ENCODE measurements at places on chromosomes 16 and 17.

GRCh38 chr16:74582970-74583369 is 23.9 kb downstream of the GLG1 start:
- no peak overlapping the region for H3K4me3 ChIP-seq
- H3K4me1 ChIP-seq = peaks cover 44% of the 10 kb centered on the region
- no peaks in the 10 kb centered on the region for H3K36me3 ChIP-seq
- DNase-seq = no peak
- H3K27me3 ChIP-seq = no peaks in the 10 kb centered on the region

- no peaks in the 10 kb centered on the region for H3K36me3 ChIP-seq
- H3K27me3 ChIP-seq = no peaks in the 10 kb centered on the region
- no peak overlapping the region for H3K4me3 ChIP-seq
- DNase-seq = no peak
- H3K27ac ChIP-seq = no peak overlapping the region
Measured at GRCh38 chr16:9469512-9469911, 378.1 kb downstream of the HAPSTR1 start.

GRCh38 chr16:50741225-50741780 is 583 bp upstream of the CYLD start:
- DNase-seq = no peak
- no peaks in the 10 kb centered on the region for H3K27me3 ChIP-seq
- no peaks in the 10 kb centered on the region for H3K36me3 ChIP-seq
- H3K4me3 ChIP-seq = peak overlapping the region; percentile 96

- H3K4me1 ChIP-seq = peaks cover 20% of the 10 kb centered on the region
- H3K4me3 ChIP-seq = no peak overlapping the region
- no peaks in the 10 kb centered on the region for H3K36me3 ChIP-seq
- H3K27ac ChIP-seq = peak overlapping the region; percentile 89
Measured at GRCh38 chr16:57815987-57816745, 13.9 kb upstream of the KIFC3 start.

DNA sequence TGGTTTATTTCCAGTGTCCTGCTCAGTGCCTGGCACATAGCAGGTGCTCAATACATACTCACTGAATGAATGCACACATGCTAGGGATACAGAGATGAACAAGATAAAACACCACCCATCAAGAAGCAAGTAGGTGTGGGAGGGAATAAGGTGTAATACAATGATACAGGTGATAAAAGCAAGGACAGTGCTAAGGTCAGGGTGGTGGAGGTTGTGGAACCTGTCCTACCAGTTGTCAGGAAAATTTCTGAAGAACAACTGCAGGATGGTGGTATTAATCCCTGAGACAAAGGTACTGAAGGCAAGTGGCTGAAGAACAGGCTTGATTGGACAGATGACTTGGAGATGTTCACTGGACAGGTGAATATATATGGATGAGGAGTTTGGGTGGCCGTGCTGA is 1.8 kb downstream of the KNOP1 start:
- no peak overlapping the region for H3K4me3 ChIP-seq
- DNase-seq = no peak
- H3K27me3 ChIP-seq = no peaks in the 10 kb centered on the region
- no peaks in the 10 kb centered on the region for H3K36me3 ChIP-seq

- H3K4me3 ChIP-seq = no peak overlapping the region
- H3K36me3 ChIP-seq = no peaks in the 10 kb centered on the region
- DNase-seq = no peak
Measured at GRCh38 chr17:33447090-33447489, 154.0 kb upstream of the ASIC2 start.

DNA sequence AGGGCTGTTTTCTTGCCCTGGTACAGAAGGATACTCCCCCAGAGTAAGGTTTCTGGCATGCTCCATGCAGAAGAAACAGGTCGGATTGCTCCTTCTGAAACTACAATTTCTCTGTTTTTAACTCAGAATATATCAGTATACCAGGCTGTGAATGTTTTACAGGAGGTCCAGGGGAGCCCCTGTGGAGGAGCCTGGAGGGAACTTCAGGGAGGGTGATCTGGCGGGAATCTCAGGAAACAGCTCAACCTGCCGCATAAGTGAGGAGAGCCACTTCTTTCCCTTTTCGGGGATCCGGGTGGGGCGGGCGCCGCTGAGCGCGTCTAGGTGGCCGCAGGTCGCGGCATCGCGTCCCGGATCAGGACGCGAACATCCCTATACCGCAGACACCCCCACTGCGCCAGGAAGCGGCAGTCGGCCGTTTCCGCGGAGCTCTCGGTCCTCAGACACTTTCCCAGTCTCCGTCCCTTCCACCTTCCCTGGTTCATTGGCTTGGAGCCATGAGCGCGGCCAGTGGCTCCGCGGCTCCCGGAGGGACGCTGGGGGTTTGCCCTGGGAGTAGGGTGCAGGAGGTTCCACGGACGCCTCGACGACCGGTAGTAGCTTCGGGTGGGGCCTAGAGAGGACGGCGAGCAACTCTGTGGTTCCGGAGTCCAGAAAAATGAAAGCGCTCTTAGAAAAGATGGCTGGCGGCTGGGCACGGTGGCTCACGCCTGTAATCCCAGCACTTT is 3.1 kb upstream of the ZNF764 start:
- H3K4me3 ChIP-seq = peak overlapping the region; percentile 62
- peaks cover 27% of the 10 kb centered on the region for H3K4me1 ChIP-seq
- H3K36me3 ChIP-seq = no peaks in the 10 kb centered on the region
- peak overlapping the region; percentile 51 for H3K27ac ChIP-seq
- H3K27me3 ChIP-seq = no peaks in the 10 kb centered on the region

DNA sequence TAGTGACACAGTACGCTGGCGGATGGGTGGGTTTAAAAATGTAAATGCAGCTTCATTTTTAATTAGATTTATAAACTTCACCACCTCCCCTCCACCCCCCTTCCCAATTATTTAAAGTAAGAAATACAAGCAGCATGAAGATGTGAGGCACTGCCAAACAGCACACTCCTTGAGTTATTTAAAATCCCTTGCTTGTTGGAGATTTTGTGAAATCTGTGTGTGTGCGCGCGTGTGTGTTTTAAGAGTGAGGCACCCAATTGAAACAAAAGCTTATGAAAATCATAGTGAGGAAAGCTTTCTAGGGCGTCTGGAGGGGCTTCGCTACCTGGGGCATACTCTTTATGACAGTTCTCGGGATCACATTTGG is 219.6 kb upstream of the IRX3 start:
- H3K27me3 ChIP-seq = no peaks in the 10 kb centered on the region
- H3K27ac ChIP-seq = no peak overlapping the region
- no peak overlapping the region for H3K4me3 ChIP-seq
- no peaks in the 10 kb centered on the region for H3K36me3 ChIP-seq
- no peak for DNase-seq
- peaks cover 7% of the 10 kb centered on the region for H3K4me1 ChIP-seq

- peak overlapping the region; percentile 55 for H3K27ac ChIP-seq
- peaks cover 26% of the 10 kb centered on the region for H3K4me1 ChIP-seq
- H3K36me3 ChIP-seq = no peaks in the 10 kb centered on the region
Measured at GRCh38 chr17:64741038-64741641, 79.0 kb upstream of the SMURF2 start.

GRCh38 chr16:89087922-89088497 is 5.6 kb upstream of the ACSF3 start:
- no peak for DNase-seq
- H3K4me3 ChIP-seq = no peak overlapping the region
- peaks cover 2% of the 10 kb centered on the region for H3K4me1 ChIP-seq
- H3K27me3 ChIP-seq = no peaks in the 10 kb centered on the region
- no peak overlapping the region for H3K27ac ChIP-seq

DNA sequence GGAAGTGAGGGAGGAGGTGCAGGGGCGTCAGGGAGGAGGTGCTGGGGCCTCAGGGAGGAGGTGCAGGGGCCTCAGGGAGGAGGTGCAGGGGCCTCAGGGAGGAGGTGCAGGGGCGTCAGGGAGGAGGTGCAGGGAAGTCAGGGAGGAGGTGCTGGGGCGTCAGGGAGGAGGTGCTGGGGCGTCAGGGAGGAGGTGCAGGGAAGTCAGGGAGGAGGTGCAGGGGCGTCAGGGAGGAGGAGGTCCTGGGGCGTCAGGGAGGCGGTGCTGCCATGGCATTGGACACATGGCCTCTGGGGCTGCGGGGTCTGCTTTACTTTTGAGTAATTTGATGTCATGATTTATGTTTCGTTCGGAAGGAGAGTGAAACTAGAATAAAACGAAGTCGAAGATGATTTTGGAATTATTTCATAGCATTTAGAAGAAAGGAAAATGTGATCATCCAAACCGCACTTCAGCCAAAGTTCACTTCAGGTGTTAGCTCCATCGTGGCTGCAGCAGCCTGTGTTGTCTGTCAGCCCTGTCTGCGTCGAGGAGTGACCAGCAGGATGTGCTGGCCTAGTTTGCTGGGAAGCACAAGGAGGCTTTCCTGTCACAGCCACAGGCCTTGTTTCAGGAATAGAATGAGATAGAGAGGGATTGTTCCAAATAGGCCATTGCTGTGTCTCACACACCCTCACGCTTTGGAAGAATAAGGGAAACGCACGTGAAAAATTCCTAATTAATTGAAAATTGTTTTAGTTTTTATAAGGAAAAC is 42.8 kb downstream of the RAB11FIP3 start:
- peaks cover 18% of the 10 kb centered on the region for H3K4me1 ChIP-seq
- H3K27ac ChIP-seq = no peak overlapping the region
- H3K27me3 ChIP-seq = no peaks in the 10 kb centered on the region
- no peak for DNase-seq
- H3K4me3 ChIP-seq = no peak overlapping the region

DNA sequence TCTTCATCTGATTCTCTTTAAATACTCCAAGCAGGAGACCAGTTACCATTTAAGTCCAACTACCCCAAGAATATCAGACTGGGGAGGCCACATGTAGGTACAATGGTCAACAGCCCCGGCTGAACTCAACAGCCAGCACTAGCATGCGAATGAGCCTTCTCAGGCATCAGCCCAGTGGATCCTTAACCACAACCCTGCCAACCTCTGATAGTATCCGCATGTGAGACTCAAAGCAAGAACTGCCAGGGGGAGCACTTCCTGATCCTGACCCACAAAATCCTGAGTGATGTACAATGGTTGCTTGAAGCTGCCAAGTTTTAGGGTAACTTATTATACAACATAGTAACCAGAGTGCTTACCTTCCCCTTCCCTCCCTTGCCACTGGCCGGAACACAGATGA is 4.0 kb downstream of the PYY start:
- H3K4me3 ChIP-seq = no peak overlapping the region
- H3K27me3 ChIP-seq = peaks cover 4% of the 10 kb centered on the region
- H3K27ac ChIP-seq = no peak overlapping the region
- no peak for DNase-seq

DNA sequence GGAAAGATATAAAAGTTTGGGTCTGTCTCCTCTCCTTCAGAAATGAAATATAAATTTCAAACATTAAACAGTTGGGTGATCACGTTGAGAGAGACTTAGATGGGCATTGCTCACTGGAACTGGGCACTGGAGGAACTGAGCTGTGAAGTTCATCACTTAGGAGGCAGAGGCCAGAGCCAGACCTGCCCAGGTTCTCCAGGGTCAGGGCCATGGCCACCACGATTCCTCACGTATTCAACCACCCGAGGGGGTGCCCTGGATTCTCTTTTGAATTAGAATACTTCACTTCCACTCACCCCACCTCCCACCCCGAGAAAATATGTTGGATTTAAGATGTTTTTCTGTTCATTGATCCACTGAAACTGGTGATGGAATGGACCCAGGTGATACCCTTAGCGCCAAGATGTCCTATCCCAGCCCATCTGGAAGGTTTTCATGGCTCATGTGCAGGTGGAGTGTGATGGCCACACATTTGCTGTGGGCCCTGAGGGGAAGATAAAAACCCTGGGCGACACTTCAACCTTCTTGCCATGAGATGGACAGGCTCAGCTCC is 6.1 kb downstream of the PRR29 start:
- H3K27ac ChIP-seq = no peak overlapping the region
- peaks cover 30% of the 10 kb centered on the region for H3K4me1 ChIP-seq
- no peaks in the 10 kb centered on the region for H3K27me3 ChIP-seq
- H3K36me3 ChIP-seq = no peaks in the 10 kb centered on the region

DNA sequence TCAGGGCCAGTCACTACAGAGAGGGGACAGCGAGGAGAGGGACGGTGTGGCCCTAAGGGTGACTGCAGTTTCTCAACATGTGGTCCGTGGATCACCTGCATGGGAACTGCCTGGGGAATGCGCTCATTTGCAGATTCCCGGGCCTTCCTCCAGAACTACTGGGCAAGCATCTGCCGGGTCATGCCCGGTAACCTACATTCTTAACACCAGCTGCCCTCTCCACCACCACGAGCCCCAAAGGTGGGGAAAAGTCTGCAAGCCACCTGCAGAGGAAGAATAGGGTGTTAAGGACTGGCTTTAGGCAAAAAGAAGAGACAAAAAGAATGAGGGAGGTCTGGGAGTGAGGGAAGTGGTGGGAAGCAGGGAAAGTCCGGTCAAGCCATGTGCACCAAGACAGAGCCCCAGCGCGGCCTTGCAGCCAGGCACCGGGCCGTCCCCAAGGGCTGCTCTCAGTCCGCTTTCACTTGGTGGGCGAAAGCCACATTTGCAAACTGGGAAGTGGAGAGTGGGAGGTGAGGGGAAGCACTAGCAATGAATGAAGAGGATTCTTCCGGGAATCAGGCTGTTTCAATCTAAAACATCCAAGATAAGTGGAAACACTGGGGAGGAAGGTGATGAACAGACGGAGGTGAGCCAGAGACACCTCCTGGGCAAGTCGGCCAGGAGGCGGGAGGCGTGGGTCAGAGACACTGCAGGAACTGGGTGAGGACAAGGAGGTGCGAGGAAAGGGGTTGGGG is 70.3 kb downstream of the N4BP1 start:
- peaks cover 60% of the 10 kb centered on the region for H3K4me1 ChIP-seq
- DNase-seq = peak; percentile 85
- no peak overlapping the region for H3K4me3 ChIP-seq
- peak overlapping the region; percentile 85 for H3K27ac ChIP-seq

- H3K4me3 ChIP-seq = no peak overlapping the region
- no peak for DNase-seq
- H3K27me3 ChIP-seq = no peaks in the 10 kb centered on the region
Measured at GRCh38 chr16:20873331-20873730, 26.8 kb downstream of the DCUN1D3 start.

DNA sequence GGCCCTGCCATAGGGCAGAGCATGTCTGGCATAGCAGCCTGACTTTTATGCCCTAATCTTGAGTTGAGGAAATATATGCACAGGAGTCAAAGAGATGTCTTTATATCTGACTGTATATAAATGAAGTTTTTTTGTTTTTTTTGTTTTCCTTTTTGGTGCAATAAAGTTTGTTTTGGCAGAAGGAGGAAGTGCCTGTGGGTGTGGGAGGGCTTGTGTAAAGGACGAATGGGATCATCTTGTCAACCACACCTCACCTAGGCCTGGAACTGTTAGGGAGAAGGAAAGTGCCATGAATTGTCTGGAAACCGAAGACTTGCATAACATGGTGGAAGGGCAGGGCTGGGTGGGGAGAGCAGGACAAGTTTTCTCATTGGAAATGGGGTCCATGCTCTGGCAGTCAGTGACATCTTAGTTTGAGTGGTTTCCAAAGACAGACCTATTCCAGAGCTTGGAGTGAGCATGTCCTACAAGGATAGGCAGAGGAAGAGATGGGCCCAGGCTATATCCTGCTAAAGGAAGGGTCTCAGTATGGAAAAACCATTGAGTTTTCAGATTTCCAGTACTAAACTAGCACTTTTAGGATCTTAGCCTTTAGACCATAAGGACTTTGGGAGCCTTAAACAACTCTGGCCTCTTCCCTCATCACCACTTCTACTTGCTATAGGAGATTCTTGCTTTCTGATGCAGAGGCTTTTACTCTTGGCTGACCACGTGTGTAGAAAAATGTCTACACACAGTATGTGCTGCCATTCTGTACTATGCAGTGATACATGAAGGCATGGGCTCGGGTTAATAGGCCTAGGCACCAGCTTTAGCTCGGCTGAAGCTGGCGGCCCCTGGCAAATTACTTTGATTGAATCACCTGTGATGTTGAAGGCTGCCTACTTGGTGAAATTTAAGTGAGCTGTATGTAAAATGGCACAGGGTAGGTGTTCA is 15.5 kb downstream of the SNF8 start:
- peaks cover 88% of the 10 kb centered on the region for H3K36me3 ChIP-seq
- no peak overlapping the region for H3K4me3 ChIP-seq
- H3K27me3 ChIP-seq = no peaks in the 10 kb centered on the region
- H3K27ac ChIP-seq = no peak overlapping the region
- H3K4me1 ChIP-seq = no peaks in the 10 kb centered on the region
